NCI-H510A treated with DMSO at 0.1 percent for 48 hours (cell line): ENCODE measurements at places on chromosomes 4 and X.

GRCh38 chr4:70997036-70997435 lies 3.6 kb downstream of the DCK start:
- DNase-seq, result no peak

DNA sequence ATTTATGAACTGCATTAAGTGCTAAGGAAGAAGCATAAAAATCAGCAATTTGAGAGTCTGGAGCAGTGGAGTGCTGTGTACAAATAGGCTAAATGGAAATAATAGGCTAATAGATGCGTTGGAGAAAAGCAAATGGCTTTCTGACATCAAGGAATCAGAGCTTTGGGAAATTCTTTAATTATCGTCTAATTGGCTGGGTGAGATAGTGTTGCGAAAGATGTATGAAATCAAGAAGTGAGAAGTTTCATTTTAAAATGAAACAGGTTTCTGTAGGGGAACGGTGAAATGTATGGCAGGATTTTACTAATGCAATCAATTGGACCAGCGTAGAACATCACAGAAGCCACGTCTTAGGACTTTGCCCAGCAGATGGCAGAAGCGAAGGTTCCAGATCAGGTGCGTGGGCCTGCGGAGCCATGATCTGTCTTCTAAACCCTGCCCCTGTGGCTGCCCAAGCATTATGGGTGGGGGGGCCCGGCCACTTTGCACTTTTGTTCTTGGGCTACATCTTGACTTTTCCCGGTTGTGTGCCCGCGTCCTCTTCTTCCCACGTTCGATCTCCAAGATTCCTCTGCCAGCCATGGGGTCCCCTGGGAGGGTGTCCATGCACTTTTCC lies 118.5 kb upstream of the SHISA3 start:
- no peak for DNase-seq

- DNase-seq, result no peak
Observed at GRCh38 chrX:137363559-137363958, 202.4 kb upstream of the ZIC3 start.

DNA sequence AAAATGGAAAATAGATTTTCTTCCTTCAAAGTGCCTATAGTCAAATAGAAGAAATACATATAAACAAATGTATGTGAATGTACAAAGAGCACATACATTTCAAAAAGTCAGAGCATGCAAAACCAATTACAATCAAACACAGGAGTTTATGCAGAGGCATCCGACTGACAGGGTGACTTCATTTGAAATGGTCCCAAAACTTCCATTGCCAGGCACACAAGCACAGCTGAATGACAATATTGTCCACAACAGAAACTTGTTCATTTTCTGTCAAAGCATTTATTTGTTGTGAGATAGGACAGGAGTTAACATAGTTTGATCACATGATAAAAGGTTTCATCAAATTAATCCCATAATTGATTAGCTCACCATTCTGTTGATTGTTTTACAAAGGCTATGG lies 96.4 kb upstream of the TTC29 start:
- DNase-seq, result no peak

- DNase-seq, result no peak
Observed at GRCh38 chr4:161792991-161793390, 370.8 kb downstream of the FSTL5 start.

DNA sequence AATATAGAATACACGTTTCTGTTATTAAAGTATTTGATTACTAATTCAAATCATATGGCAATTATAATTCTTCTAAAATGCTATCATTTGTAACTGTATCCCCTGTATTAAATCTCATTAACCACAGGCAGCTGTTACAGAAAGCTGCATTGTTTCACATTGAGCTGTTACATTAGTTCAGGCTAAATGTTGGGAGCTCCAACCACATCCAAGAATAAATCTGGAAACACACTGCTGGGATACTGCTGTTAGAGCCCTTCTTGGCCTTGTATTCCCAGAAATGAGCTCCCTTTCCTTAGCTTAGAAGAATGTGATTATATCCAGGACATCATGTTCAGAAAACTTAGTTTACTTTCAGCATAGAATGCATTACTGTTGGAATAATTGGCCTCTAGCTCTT lies 48.2 kb downstream of the GUCY1B1 start:
- DNase-seq, result no peak

DNA sequence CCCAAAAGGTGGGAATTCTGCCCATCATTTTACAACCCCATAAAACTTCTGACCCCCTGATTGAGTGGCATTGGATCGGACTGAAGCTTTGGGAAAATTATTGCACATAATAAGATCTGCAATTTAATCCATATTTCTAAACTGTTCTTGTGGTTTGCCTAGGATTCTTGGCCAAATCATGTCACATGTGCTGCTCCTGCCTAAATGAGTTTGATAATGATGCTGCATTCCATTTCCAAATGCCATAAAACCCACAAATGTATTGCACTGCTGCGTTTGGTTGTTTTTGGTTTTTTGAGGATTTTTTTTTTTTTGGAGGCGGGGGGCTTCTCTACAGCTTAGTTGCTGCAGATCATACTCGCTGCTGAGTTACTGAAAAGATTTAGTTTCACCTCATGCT lies 153.6 kb downstream of the QDPR start:
- DNase-seq, result no peak

- DNase-seq, result no peak
Observed at GRCh38 chr4:3605491-3605890, 73.3 kb upstream of the LRPAP1 start.

- DNase-seq, result peak; percentile 84
Observed at GRCh38 chr4:48420144-48420543, 63.0 kb upstream of the SLC10A4 start.

- DNase-seq, result no peak
Observed at GRCh38 chrX:118571836-118572235, 76.2 kb downstream of the DOCK11 start.

DNA sequence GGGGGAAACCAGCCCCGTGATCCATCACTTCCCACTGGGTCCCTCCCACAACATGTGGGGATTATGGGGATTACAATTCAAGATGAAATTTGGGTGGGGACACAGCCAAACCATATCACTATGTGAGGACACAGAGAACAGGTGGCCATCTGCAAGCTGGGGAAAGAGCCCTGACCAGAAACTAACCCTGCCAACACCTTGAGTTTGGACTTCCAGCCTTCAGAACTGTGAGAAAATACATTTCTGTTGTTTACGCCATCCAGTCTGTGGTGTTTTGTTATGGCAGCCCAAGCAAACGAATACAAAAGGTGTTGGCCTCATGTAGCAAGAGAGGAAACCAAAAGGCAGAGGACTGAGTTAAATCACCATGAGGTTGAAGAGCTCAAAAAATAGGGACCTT lies 169.9 kb upstream of the TENM3 start:
- DNase-seq, result no peak

DNA sequence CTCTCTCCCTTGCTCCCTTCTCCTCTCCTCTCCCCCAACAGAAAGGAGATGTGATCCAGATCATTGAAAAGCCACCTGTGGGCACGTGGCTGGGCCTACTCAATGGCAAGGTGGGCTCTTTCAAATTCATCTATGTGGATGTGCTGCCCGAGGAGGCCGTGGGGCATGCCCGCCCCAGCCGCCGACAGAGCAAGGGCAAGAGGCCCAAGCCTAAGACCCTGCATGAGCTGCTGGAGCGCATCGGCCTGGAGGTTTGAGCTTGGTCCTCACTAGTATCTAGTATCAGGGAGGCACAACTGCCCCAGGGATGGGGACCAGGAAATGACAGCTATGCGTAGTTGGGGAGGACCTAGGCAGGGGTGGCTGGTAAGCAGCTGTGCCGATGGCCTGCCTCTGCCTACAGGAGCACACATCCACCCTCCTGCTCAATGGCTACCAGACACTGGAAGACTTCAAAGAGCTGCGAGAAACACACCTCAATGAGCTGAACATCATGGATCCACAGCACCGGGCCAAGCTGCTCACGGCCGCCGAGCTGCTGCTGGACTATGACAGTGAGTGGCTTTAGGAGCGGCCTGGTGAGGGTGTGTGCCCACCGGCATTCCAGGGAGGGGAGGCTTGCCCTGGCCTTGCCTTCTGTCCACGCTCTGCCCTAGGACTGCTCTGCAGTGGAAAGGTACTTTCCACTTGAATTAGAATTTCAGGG lies 13.0 kb downstream of the SASH3 start:
- no peak for DNase-seq

DNA sequence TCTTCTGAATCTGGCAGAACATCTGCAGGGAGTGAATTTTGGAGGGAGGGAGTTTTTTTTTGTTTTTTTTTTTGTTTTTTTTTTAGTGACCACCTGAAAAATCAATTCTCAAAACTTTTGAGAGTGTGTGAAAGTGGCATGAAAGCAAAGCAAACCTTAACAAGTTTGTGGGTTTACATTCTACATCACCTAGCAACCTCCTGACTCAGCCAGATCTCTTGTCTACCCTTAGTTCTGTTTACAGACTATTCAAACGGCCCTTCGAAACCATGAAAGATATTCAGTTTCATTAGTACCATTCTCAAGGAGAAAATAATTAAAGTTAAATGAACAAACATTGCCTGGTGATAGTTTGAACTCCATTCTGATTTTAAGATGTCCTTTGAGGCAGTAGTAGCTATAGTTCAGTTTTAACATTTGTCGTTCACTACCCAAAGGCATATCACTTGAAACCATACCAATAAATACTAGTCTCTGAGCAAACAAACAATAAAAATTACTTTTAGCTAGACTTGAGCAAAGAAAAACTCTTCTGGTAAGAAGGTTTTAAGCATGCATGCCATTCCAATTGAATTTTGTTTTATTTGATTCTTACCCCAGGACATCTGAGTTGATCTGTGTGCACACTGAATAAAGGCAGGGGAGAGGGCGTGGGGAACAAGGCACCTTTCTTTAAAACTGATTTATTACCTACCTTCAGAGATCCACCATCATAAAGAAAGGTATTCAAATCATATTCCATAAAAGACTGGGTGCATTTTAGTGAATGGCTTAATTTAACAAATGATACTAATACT lies 137.7 kb downstream of the ARX start:
- DNase-seq, result peak; percentile 41

DNA sequence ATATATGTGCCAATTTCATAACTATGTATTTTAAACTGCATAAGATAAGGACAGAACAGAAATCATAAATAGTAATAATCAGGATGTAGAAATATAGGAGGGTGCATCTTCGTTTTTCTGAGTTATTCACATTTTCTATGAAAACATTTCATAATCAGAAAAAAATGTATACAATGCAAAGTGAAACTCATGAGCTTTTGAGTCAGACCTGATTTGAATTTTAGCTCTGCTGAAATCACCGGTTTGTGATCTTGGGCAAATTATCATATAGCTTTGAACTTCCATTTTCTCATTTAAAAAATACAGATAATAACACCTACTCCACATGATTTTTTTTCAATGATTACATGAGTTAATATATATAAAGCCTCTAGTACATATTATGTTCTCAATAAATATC lies 106.9 kb downstream of the KDR start:
- no peak for DNase-seq

- DNase-seq, result no peak
Observed at GRCh38 chrX:24334461-24334860, 20.6 kb upstream of the SUPT20HL2 start.

DNA sequence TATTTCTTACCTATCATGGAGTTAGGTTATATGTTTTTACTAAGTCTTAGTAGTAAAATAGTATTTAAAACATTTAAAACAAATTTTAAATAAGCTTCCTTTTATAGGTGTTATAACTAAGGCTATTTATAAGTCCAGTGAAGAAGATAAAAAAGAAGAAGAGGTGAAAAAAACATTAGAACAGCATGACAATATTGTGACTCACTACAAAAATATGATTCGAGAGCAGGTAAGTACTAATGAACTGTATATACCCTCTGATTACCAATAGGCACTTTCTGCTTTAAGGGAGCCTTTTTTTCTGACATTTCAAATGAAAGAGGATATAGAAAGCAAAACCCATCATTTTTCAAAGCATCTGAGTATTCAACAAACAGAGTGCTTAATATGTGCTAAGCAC lies 76.6 kb downstream of the USO1 start:
- no peak for DNase-seq

DNA sequence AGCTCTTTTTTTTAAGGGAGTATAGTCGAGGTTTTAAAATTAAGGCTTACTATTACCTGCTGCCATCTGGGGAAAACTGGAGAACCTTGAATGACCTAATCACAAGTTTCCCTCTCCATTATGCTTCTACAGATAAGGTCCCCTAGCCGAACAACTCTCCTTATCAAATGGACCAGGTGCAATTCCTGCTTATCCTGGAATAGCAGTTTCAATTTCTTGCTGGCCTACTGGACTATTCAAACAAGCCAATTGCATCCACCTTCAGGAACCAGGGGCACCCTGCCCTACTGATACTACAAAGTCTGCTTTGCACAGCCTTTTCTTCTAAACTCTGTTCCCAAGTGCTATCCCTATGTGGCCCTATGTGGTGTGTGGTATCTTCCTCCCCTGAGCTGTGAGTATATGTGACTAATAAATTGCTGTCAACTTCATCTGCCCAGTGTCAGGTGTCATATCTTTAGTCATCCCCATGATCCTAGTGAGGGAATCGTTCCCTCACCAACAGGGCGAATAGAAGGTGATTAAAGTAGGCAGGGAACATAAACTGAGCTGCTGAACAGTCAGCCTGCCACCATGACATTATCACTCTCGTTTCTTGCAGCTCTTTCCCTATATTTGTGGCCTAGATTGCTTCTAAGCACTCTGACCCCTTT lies 128.5 kb downstream of the ATG4A start:
- no peak for DNase-seq

- DNase-seq, result no peak
Observed at GRCh38 chr4:1599491-1600210, 84.5 kb downstream of the FAM53A start.

- DNase-seq, result no peak
Observed at GRCh38 chr4:170803492-170803891, 713.7 kb upstream of the AADAT start.

DNA sequence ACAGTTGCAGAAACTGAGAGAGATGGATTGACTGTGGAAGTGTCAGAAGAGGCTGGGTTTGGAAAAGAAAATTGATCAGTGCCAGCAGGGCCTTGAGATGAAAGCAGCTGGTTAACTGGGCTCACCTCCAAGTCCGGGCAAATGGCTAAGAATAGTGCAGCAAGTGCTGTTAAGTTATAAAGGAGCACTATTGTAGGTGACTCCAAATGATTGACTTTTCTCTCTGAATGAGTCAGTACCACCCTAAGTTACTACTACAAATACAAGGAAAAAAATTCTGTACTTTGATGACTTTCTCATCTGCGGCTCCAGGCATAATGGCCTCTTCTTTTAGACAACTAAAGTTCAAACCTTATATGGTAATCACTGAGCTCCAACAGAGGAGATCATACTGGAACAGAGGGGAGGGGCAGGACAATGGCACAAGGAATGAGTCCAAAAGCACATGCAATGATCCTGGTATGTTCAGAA lies 733.4 kb upstream of the INTU start:
- DNase-seq, result no peak

GRCh38 chrX:53263597-53264094 lies 17.7 kb downstream of the IQSEC2 start:
- no peak for DNase-seq

DNA sequence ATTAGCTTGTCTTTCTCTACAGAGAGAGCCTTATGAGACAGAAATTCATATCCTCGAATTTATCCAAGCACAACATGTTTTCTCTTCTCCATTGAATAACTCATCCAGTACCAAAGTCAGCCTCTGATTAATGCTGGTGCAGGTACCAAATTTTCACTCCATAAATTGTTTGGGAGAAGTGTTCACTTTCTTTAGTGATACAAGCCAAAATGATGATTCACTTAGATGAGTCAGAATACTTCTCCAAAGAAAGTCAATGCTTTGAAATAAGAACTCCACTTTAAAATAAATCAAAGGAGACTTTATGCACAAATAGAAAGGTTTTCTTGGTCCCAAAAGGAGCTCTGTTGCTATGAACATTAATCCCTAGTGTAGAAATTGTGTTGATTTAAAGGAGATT lies 60.2 kb downstream of the MAOB start:
- no peak for DNase-seq

- no peak for DNase-seq
Observed at GRCh38 chr4:74219240-74219639, 61.3 kb downstream of the MTHFD2L start.
